ENCODE measurements at places on chromosomes 7 and 10.

DNA sequence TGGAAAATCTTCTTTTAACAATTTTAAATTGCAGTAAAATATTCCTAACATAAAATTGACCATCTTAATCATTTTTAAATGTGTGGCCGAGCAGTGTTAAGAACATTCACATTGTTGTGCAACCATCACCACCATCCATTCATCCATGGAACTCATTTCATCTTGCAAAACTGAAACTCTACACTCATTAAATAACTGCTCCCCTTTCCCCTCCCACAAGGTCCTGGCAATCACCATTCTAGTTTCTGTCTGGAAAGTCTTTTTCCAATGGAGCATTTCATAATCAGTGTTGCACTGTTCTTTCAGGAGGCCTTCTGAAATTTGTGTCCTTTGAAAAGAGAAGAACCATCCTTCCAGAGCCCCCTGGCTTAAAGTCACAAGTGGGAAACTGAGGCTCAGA lies 233.1 kb downstream of the PLXNA4 start:
- DNase-seq = no peak

- DNase-seq = no peak
Measured at GRCh38 chr7:151817981-151818673, 58.8 kb downstream of the PRKAG2 start.

GRCh38 chr7:27765841-27766240 lies 25.9 kb downstream of the TAX1BP1 start:
- no peak for DNase-seq

DNA sequence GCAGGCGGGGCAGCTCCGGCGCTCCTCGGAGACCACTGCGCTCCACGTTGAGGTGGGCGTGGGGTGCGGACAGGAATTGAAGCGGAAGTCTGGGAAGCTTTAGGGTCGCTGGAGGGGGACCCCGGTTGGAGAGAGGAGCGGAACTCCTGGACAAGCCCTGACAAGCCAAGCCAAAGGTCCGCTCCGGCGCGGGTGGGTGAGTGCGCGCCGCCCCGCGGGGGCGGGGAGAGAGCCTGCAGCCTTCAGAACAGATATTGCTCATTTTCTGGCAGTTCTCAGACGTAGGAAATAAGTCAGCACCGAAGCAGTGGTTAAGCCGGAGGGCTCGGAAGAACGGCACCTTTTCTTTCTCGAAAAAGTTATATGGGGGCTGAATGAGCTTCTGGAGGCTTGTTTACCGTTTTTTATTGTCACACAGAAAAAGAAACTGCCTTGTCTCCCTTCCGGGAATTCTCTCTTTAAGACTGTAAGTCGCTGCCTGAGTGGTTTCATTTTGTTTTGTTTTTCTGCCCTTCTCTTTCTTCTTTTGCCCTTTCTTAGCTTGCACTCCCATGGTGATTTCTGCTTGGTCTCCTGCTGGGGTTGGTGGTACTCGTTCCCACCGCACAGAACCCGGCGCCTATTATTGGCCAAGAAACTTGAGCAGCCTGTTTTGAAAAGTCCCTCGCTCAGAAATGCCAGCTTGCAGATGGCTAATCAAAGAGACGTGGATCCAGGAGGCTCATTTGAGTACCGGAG lies 732 bp downstream of the FAS start:
- peak; percentile 66 for DNase-seq

- DNase-seq = no peak
Measured at GRCh38 chr10:106826716-106827115, 337.8 kb downstream of the SORCS1 start.

- no peak for DNase-seq
Measured at GRCh38 chr10:95815701-95816240, 59.8 kb downstream of the ENTPD1 start.

GRCh38 chr10:22792161-22792560 lies 77.8 kb upstream of the PIP4K2A start:
- no peak for DNase-seq

GRCh38 chr7:27053153-27053552 lies 42.6 kb downstream of the HOXA1 start:
- no peak for DNase-seq

- DNase-seq = no peak
Measured at GRCh38 chr10:5553400-5554170, 28.8 kb downstream of the CALML3 start.

DNA sequence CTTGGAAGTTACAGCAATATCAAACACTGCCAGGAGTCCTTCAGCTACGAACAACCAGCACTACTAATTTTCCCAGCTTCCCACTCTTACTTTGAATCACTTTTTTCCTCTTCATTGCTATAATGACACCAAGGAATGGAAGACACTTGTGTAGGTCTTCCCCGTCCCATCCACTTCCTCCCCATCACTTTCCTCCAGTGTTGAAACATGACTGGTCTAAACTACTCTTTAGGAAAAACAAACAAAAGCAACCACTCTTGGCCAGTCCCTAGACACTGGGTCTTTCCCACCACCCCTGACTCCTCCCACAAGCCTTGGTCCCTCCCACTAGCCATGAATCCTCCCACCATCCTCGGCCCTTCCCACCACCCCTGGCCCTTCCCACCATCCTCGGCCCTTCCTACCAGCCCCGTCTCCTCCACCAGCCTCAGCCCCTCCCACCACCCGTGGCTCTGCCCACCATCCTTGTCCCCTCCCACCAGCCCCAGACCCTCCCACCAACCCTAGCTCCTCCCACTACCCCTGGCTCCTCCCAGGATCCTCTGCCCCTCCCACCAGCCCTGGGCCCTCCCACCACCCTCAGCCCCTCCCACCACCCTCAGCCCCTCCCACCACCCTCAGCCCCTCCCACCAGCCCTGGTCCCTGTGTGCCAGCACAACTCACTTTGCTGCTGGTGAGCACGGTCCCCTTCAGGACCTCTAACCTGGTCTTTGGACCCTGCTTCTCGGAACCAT lies 68.5 kb downstream of the CXCL12 start:
- DNase-seq = no peak

DNA sequence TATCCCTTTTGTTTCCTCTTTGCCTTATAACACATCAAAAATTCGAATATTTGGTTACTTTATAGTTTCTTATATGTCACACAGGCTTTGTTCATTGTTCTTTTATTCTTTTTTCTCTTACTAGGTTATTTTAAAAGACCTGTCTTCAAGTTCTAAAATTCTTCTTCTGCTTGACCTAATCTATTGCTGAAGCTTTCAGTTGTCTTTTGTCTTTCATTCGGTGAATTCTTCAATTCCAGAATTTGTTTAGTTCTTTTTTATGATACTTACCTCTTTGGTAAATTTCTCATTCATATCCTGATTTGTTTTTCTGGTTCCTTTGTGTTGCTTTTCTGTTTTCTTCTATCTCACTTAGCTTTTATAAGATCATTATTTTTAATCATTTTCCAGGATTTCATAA lies 188.4 kb downstream of the ZEB1 start:
- no peak for DNase-seq

- DNase-seq = no peak
Measured at GRCh38 chr10:95513941-95514392, 47.2 kb downstream of the SORBS1 start.

DNA sequence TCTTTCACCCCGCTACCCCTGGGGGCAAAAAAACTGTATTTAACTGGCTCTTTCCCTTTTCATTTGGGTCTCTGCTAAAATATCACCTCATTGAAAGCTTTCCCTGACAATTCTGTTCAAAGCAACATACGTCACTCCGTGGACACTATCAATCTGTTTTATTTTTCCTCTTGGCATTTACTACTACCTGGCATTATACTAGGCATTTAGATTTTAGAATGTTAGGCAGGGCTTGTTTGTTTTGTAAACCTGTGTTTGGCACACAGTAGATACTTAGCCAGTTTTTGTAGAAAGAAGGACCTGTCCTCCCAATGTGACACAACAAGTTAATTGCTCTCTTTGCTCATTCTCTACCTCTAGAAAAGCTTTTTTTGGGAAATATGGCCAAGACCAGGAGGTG lies 26.5 kb upstream of the PDK4 start:
- no peak for DNase-seq

GRCh38 chr10:1203216-1203615 lies 147.0 kb downstream of the WDR37 start:
- no peak for DNase-seq

DNA sequence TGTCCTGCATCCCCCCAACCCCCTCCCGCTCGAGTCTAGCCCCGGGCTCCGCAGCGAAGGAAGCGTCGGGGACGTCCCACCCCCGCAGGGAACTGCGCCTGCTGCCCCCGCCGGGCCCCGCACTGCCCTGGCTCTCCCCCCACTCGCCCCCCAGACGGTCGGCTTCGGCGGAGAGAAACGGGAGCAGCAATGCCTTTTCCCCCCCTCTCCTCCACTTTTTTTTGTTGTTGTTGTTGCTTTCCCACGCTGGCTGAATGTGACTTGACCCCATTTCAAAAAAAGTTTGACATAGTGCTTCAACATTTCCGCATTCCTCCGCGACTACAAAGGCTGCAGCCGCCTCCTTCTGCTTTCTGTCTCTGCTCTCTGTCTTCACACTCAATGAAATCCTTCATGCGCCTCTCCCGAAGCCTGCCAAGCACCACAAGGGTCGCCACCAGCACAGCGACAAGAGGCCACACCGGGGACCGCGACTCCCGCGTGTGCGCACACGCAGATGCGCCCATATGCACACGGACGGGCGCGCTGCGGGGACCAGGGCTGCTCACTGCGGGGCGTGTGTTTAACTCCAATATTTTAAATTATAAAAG lies 1.0 kb downstream of the CDK6 start:
- peak; percentile 74 for DNase-seq

- no peak for DNase-seq
Measured at GRCh38 chr10:121710971-121711370, 112.7 kb upstream of the FGFR2 start.

GRCh38 chr10:63064706-63065105 lies 68.4 kb upstream of the NRBF2 start:
- DNase-seq = no peak

- DNase-seq = no peak
Measured at GRCh38 chr10:58515291-58515941, 2.7 kb downstream of the BICC1 start.

GRCh38 chr7:70591643-70592042 lies 540.3 kb upstream of the GALNT17 start:
- no peak for DNase-seq

- DNase-seq = no peak
Measured at GRCh38 chr10:56139405-56139804, 221.7 kb downstream of the ZWINT start.

DNA sequence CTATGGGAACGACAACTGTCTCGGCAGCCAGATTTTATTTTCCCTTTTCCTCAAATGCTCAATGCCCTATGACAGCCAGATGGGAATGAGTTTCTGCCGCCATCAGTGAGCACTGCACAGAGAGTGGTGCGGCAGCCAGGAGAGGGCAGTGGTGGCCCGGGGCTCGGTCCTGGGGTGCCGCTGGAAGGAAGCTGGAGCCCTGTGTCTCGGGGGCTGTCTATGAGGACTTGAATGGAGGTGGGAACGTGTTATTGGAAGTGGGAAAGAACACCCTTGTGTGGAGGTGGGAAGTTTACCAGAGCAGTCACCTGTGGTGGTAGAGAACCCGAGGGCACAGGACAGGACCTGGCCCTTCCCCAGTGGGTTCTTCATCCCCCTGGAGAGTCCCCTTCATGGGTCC lies 35.8 kb downstream of the JAKMIP3 start:
- DNase-seq = no peak

DNA sequence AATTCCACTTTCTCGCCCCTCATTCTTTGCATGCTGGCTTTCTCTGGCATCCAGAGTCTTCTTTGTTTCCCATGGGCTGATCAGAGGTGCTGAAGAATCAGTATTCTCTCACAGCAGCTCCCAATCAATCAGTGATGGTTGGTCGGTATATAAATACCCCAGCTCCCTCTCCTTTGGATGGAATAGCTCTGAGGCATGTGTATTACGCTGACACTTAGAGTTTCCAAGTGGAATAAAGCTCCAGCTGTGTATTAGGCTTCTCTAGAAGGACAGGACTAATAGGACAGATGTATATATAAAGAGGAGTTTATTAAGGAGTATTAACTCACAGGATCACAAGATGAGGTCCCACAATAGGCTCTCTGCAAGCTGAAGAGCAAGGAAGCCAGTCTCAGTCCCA lies 218.3 kb upstream of the GRB10 start:
- DNase-seq = no peak

DNA sequence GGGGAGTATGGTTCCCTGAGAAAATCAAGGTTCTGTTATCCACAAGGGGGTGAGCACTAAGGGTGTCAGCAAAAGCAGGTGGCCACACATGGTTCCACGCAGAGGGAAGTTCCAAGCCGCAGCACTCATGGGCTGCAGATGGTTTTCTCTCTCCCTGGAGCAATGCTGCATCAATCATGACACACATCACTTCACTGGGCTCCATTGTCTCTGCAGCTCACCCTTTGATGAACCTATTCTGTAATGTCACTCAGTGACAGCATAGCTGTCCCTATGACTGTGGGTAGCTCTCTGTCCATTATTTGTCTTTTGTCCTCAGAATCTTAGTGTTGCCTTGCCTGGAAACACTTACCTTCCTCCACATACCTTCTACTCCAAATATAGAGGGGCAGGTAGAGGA lies 34.8 kb downstream of the LRRC18 start:
- no peak for DNase-seq

DNA sequence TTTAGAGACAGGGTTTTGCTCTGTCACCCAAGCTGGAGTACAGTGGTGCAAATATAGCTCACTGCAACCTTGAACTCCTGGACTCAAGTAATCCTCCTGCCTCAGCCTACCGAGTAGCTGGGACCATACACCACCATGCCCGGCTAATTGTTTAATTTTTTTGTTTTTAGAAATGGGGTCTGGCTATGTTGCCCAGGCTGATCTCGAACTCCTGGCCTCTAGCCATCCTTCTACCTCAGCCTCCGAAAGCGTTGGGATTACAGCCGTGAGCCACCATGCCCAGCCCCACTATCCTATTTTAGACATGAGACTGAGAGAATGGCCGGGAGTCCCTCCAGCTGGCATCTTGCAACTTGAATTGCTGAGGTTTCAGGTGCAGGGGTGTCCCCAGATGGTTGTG lies 39.4 kb downstream of the KCTD7 start:
- no peak for DNase-seq

- DNase-seq = no peak
Measured at GRCh38 chr10:60384708-60385398, 4.8 kb downstream of the ANK3 start.

DNA sequence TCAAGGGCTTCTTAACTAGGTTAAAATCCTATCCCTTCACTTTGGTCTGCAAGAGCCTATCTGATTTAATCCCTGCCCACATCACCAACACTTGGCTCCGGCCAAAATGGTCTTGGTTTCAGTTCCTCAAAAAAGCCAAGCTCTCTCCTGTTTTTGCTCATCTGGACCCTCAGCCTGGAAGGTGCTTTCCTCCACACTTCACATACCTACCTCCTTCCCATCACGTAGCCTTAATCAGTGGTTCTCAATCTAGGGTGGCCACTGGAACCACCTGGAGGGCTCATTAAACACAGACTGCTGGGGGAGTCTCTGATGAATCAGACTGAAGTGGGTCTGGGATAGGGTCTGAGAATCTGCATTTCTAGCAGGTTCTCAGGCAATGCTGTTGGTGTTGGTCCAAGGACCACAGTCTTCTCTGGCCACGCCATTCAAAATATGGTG lies 227.0 kb upstream of the AOAH start:
- no peak for DNase-seq

GRCh38 chr7:99005776-99006175 lies 127.4 kb downstream of the TRRAP start:
- no peak for DNase-seq

GRCh38 chr7:77971726-77972125 lies 173.2 kb downstream of the PHTF2 start:
- DNase-seq = no peak
